Thymus (tissue), 14 donors: ENCODE measurements at places on chromosomes 11 and 22.

DNA sequence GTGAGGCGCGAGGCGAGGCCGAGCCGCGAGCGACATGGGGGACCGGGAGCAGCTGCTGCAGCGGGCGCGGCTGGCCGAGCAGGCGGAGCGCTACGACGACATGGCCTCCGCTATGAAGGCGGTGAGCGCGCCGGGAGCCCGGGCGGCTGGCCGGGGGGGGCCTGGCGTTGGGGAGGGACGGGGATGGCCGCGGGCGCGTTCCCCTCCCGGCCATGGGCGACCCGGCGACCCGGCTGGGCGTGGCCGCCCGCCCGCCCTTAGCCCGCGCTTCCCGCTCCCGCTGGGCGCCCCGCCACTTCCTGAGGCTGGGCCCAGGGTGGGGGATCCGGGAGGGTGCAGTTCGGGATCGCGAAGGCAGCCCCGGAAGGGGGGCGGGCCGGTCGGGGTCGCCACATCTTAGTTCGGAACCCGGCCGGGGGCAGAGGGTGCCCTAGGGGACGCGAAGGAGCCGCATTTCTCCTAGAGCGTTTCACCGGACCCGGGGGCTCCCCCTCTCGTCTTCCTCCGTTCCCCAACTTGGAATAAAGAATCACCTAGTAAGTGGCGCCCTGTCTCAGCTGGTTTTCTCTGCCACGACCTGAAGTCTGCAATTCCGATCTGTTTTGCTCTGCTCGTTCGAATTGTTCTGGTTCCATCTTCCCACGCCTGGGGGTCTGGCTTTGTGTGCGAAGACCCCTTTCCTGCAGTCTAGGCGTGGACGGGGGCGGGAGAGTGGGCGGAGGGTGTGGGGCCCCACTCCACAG lies 536 bp downstream of the YWHAH start:
- no peak for DNase-seq

DNA sequence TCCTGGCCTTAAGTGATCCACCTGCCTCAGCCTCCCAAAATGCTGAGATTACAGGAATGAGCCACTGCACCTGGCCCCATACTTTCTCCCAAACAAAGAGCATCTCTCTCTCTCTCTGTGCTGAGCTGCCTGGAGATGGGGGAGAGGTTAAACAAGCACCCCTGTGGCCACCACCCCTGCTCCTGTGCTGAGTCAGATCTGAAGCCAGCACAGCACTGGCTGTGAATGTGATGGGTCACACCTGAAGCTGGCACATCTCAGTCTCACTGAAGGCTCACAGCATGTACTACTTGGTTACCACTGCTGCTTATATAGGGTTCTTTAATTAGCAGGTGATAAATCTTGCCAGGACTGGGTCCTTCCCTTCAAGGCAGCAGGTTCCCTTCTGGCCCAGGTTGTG lies 10.8 kb upstream of the WEE1 start:
- no peak for DNase-seq

GRCh38 chr22:49299821-49300231 lies 527.8 kb downstream of the BRD1 start:
- DNase-seq = no peak

DNA sequence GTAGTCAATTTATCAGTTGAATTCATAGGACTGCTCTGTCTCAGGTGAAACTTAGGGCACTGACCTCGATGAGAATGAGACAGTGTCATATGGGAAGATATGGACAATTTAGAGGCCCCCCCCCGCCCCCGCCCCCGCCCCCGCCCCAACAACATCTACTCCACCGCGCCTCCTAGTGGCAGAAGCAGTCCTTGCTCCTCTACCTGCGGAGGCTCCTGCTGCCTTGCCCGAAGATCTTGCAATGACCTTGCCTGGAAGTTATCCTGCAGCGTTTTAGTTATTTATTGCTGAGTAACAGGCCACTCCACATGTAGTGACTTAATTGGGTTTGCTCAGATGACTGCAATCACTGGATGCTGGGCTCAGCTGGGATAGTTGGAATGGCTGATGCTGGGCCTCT lies 15.2 kb downstream of the SERPINH1 start:
- DNase-seq = no peak

DNA sequence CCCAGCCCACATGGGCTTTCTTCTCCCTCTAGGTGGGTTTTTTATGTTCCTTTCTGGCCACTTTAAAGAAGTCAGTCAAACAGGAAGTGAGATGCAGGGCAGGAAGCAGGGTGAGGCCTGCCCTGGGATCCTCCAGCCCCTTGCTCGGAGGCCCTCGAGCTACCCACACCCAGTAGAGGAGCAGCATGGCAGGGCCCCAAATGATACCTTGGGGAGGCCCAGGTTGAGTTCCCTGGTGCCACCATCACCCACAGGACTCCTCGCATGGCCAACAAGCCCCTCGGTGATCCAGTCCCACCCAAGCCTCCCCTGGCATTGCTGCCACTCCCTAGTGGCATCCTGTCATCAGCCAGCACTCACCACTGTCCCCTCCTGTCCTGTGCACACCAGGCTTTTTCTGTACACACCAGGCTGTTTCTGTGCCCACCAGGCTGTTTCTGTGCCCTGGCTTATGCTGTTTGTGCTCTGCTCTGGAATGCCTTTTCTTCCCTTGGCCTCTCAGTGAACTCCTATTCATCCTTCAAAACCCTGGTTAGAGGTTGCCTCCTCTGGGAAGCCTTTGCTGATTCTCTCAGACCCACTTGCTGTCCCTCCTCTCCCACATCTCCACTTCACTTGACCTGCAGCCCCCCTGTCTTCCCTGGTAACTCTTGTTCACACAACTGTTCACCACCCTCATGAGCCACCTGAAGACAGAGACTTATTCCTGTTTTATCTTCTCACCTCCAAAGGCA lies 3.1 kb upstream of the PTGDR2 start:
- DNase-seq = no peak
